Activated gamma-delta T cell (primary cell): ENCODE measurements at places on chromosomes 13 and 19.

DNA sequence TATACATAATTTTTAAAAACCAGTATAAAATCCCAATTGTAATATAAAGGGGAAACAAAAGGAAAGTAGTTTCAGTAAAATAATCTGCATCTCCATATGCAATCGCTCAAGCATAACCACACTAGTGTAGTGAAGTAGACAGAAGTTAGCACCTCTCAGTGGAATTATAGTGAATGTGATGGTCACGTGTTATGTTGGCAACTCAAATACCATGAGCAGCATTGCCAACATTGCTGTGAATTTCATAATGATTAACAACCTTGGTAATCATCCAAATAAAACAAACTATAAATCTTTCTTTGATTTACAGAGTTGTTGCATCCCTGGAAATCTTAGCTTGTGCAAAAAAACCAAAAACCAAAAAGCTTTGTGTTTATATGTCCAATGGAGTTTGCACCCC, 77.3 kb upstream of the SIAH3 start:
- no peak for DNase-seq

DNA sequence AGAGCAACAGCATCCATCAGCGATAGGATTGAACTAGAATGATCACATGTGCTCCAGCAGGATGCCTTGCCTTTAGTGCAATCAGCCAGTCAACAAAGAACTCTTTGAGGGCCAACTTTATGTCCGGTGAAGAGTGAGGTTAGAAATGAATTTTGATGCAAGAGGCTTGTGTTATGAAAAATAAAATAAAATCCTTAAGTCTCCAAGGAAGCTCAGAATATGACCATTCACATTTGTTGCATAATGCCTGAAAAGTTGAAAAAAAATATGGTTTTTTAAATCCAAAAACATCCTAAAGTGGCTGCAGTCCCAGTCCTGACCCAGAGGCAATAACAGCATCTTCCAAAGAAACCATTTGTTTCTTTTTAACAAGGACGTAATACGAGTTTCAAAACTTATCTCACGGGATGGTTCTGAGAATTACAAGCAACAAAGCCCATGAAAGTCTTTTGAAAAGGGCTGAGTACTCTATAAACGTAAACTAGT, 61.3 kb downstream of the DCLK1 start:
- no peak for DNase-seq

DNA sequence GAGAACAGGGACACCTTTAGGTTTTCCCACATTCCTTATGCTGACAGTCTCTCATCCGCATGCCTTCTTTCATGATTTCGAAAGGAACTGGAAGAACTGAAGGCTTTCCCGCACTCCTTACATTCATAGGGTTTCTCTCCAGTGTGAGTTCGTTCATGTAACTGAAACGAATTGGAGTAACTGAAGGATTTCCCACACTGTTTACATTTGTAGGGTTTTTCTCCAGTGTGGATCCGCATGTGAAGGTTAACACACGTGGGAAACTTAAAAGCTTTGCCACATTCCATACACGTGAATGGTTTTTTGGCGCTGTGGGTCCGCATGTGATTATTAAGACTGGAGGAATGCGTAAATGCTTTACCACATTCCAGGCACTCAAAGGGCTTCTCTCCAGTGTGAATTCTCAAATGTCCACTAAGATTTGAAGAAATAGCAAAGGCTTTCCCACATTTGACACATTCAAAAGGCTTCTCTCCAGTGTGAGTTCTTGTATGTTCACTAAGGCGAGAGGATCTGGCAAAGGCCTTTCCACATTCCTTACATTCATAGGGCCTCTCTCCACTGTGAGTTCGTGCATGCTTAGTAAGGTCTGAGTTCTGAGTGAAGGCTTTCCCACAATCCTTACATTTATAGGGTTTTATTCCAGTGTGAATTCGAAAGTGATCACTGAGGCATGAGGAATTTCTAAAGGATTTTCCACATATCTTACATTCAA, 22.0 kb downstream of the ZNF266 start:
- no peak for DNase-seq

GRCh38 chr13:96617528-96617927, 376.7 kb downstream of the OXGR1 start:
- DNase-seq = no peak

GRCh38 chr13:54394085-54394700, 1365.6 kb downstream of the OLFM4 start:
- DNase-seq = no peak
